CD4-positive, alpha-beta T cell treated with Interleukin-6 for 4 hours (primary cell): ENCODE measurements at places on chromosomes 3 and 15.

- no peak for DNase-seq
These were observed 138.0 kb downstream of the OPA1 start for GRCh38 chr3:193730976-193731375.

DNA sequence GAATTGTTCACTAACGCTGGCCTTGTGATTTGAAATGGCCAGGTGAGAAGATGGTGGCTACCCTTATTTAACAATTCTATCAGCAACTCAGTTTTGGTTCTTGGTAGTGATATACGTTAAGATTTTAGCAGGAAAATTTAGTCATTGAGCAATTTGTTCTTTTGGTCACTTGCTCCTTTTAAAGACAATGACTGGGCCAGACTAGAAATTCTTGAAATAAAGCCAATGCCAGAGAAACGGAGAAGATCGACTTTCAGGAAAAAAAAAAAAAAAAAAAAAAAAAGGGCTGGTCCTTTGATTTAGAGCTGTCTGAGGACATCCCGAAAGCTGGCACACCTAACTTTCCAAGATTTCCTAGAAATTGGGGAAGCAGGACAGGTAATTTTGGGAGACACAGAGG is 178.5 kb downstream of the FNDC3B start:
- DNase-seq = no peak

GRCh38 chr3:152026033-152026556 is 152.7 kb downstream of the SUCNR1 start:
- no peak for DNase-seq

GRCh38 chr15:31268911-31269784 is 57.5 kb upstream of the KLF13 start:
- no peak for DNase-seq

DNA sequence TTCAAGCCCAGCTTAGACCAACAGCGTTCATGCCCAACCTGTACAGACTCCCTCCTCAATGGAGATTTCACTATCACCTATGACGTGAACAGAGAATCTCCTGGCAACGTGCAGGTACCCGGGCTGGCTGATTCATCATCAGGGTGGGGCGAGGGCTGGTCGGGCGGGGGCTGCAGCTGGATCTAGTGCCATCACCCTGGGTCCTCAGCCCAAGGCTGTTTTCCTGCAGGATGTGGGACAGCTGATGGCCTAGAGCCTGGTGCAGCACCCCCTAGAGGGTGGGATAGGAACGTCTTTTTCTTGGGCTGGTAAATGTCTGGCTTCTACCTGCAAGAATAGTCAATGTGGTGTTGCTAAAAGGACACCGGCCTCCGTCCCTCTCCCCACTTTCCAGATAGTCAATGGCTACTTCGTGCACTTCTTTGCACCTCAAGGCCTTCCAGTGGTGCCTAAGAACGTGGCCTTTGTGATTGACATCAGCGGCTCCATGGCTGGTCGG is 4.4 kb downstream of the ITIH3 start:
- DNase-seq = peak; percentile 18

DNA sequence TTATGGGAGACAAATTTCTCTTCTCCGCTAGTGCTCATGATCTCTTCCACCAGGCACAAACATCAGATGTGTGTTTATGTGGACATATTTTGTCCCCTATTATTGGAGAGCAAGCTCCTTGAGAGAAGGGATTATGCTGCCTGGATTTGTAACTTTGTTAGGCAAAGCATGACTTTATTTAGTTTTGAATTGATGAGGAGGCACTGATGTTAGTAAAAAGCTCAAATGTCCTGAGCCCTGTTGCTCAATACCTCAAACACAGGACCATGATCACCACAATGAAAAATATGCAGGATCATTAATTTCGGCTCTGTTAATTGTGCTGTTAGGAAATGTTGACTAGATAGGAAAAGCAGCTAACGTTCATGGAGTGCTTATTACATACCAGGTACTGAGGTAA is 29.1 kb downstream of the SCG5 start:
- DNase-seq = no peak

- no peak for DNase-seq
These were observed 247.8 kb upstream of the MCTP2 start for GRCh38 chr15:93983526-93983925.
